Activated naive CD8-positive, alpha-beta T cell treated with anti-CD3 and anti-CD28 coated beads for 36 hours (primary cell): ENCODE measurements at places on chromosomes 2 and 18.
A peak's percentile ranks its signal among the peaks of the same experiment; 100 is the strongest.

- H3K36me3 ChIP-seq, result peaks cover 2% of the 10 kb centered on the region
- DNase-seq, result no peak
- H3K27me3 ChIP-seq, result no peaks in the 10 kb centered on the region
- no peak overlapping the region for H3K4me3 ChIP-seq
Measured at GRCh38 chr18:74949611-74950010, 259.3 kb downstream of the PTGR3 start.

GRCh38 chr2:218022131-218022850 is 19.5 kb upstream of the TNS1 start:
- H3K4me1 ChIP-seq, result no peaks in the 10 kb centered on the region
- DNase-seq, result no peak
- no peaks in the 10 kb centered on the region for H3K36me3 ChIP-seq
- no peak overlapping the region for H3K4me3 ChIP-seq
- H3K27ac ChIP-seq, result no peak overlapping the region
- H3K27me3 ChIP-seq, result no peaks in the 10 kb centered on the region

DNA sequence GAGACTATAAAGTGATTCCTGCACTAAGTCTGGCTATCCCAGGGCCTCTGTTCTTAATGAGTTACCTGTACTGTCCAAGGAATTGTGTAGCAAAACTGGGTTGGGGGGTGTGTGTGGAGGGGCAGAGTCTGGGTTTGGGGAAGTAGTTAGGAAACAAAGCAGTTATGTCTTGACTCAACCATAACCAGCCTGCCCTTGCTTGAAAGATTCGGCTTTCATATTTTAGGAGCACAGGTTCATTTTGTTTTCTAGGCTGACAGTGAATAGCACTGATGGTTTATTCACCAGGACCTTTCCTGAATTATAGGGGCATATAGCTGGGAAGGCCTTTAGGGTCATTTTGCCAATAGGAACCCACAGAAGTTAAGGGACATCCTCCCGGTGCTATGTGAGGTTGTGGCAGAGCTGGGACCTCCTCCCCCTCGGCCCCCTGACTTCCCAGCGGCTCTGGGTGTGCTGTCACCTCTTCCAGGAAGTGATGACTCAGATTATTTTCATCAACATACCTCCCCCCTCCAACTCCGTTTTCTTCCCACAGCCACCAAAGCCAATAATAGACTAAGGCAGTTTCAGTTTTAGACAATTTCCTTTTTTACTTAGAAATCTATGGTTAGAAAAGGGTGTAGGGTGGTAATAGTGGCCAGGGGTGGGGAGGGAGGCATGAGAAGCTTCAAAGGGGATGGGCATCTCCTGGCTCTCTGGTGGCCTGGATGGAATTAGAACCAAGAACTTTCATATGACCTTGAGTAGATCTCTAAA is 44.8 kb downstream of the SETBP1 start:
- no peak overlapping the region for H3K4me3 ChIP-seq
- peaks cover 51% of the 10 kb centered on the region for H3K4me1 ChIP-seq
- peak overlapping the region; percentile 83 for H3K27ac ChIP-seq
- H3K27me3 ChIP-seq, result peaks cover 5% of the 10 kb centered on the region
- peaks cover under 1% of the 10 kb centered on the region for H3K36me3 ChIP-seq

- no peaks in the 10 kb centered on the region for H3K36me3 ChIP-seq
- H3K4me3 ChIP-seq, result no peak overlapping the region
- no peaks in the 10 kb centered on the region for H3K4me1 ChIP-seq
- H3K27ac ChIP-seq, result no peak overlapping the region
- DNase-seq, result no peak
Measured at GRCh38 chr2:159297042-159297707, 10.7 kb upstream of the WDSUB1 start.

- no peak overlapping the region for H3K27ac ChIP-seq
- H3K4me3 ChIP-seq, result no peak overlapping the region
- no peak for DNase-seq
- H3K36me3 ChIP-seq, result peaks cover 4% of the 10 kb centered on the region
- H3K27me3 ChIP-seq, result no peaks in the 10 kb centered on the region
Measured at GRCh38 chr2:174888146-174888545, 117.0 kb downstream of the CHN1 start.

- no peaks in the 10 kb centered on the region for H3K27me3 ChIP-seq
- H3K4me1 ChIP-seq, result peaks cover 87% of the 10 kb centered on the region
- H3K4me3 ChIP-seq, result peak overlapping the region; percentile 59
Measured at GRCh38 chr18:13376841-13377351, 158.3 kb downstream of the LDLRAD4 start.

DNA sequence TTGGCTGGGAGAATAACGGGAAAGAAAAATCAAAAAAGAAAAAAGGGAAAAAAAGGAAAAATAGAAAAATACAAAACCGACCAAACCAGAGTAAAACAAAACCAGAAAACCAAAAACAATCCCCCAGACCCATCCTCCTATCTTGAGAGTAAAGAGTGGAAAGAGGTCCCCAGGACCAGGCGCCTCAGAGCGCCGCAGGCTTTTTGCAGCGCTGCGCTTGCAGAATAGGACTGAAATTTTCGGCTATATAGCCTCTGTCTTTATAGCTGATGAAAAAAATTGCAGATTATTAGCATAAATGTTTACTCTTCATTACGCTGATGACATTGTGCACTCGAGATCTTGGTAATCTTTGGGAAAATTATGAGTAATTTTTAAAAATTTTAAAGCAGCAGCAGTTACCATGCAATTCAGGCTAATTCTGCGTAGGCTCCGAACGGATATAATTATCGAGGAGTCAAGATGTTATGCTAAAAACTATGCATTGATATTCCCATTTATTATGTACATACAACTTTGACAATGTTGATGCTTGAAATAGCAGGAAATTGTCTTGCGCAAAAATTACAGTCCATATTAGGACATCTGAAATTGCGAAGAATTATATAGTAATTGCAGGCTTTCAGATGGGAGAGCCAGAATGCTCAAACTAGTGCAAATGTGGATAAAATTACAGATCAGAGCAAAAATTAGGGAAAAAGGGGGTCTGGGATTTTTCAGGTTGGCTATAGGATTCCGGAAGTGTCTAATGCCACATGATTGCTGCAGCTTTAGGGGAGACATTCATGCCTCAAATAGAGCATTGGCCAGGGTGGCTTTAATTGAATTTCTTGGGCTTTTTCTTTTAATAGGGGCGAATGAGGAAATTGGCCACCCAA is 8.3 kb downstream of the DLX1 start:
- H3K27me3 ChIP-seq, result peaks cover 94% of the 10 kb centered on the region
- no peak for DNase-seq
- peaks cover 26% of the 10 kb centered on the region for H3K4me1 ChIP-seq
- H3K27ac ChIP-seq, result no peak overlapping the region
- H3K4me3 ChIP-seq, result no peak overlapping the region
- peaks cover 3% of the 10 kb centered on the region for H3K36me3 ChIP-seq

DNA sequence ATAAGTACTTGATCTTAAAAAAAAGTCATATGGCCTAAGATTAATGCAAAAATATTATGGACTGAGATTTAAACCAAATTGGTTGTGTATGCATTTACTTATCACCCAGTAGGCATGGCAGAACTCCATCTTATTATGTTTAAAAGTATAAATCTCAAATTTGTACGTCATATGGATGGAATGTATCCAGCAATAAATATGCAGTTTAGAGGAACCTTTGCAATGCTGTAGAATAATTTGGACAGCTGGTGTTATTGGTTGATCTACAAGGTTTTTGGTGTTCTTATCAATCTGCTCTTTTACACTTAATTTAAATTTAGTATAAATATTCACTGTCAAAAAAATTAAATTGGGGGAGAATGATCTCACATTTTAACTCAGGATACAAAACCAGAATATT is 640.2 kb downstream of the SATB2 start:
- H3K27me3 ChIP-seq, result no peaks in the 10 kb centered on the region
- H3K27ac ChIP-seq, result no peak overlapping the region
- H3K4me3 ChIP-seq, result no peak overlapping the region
- no peaks in the 10 kb centered on the region for H3K36me3 ChIP-seq
- DNase-seq, result no peak

GRCh38 chr2:235670974-235671787 is 177.3 kb downstream of the AGAP1 start:
- H3K36me3 ChIP-seq, result no peaks in the 10 kb centered on the region
- H3K4me1 ChIP-seq, result peaks cover 2% of the 10 kb centered on the region
- H3K27me3 ChIP-seq, result peaks cover 53% of the 10 kb centered on the region

DNA sequence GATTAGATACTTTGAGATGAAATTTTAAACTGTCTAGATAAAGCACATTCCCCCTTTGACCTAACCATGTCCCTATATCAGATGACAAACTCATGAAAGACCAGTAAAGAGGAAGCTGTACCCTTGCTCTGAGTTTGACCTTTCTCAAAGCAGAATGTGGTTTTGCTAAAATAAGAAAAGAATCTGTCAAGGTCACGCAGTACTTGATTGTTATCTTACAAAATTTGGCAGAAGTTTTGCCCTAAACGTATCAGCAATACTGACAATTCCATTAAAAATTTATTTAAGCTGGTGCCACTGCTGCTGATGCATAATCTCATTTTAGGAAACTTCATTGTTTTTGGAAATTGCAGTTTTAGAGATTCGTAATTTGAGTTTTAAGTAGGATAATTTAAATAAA is 31.2 kb upstream of the GALM start:
- no peak overlapping the region for H3K4me3 ChIP-seq
- H3K27me3 ChIP-seq, result peaks cover 3% of the 10 kb centered on the region
- no peak for DNase-seq
- H3K4me1 ChIP-seq, result peaks cover 28% of the 10 kb centered on the region

- H3K4me3 ChIP-seq, result no peak overlapping the region
- H3K36me3 ChIP-seq, result no peaks in the 10 kb centered on the region
- H3K4me1 ChIP-seq, result no peaks in the 10 kb centered on the region
Measured at GRCh38 chr18:40985436-40985835, 969.6 kb upstream of the PIK3C3 start.

DNA sequence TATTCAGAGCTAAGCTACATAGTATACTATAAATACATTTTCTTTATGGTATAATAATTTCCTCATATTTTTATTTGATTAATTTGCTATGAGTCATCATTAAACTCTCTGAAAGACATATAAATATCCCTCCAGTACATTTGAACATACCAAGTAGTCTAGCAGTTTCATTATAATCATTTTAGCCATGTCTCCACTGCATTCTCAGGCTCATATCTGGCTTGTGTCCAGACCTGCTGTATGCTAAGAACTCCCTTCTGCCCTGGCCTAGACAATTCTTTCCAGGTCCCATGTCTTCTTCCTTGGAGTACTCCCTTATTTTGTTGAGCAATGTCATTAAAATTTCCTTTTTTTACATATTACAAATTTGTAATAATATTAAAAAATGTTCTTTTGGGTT is 16.6 kb upstream of the DYNC1I2 start:
- H3K27ac ChIP-seq, result no peak overlapping the region
- no peaks in the 10 kb centered on the region for H3K4me1 ChIP-seq
- no peaks in the 10 kb centered on the region for H3K36me3 ChIP-seq
- no peaks in the 10 kb centered on the region for H3K27me3 ChIP-seq
- no peak overlapping the region for H3K4me3 ChIP-seq

DNA sequence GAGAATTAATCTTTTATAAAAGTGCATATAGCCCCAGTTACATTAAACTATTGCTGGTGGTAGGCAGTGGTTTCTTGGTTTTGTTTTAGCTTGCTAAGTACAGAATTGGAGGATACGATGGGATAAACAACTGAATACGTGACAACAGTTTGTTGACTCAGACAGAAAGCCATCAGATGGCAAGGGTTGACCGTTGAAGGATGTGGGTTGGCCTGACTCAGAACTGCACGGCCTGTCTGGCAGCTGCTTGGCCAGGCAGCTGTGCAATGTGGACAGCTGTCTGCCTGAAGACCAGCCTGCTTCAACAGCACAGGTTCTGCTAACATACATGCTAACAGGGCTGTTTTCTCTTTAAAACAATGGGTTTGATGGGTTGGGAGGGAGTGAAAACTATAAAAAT is 46.6 kb downstream of the PRKRA start:
- H3K27me3 ChIP-seq, result peaks cover 3% of the 10 kb centered on the region
- H3K4me3 ChIP-seq, result no peak overlapping the region
- DNase-seq, result no peak
- H3K27ac ChIP-seq, result no peak overlapping the region
- H3K4me1 ChIP-seq, result peaks cover 8% of the 10 kb centered on the region
- no peaks in the 10 kb centered on the region for H3K36me3 ChIP-seq
